ENCODE measurements at places on chromosomes 13 and 19.
A peak's percentile ranks its signal among the peaks of the same experiment; 100 is the strongest.

DNA sequence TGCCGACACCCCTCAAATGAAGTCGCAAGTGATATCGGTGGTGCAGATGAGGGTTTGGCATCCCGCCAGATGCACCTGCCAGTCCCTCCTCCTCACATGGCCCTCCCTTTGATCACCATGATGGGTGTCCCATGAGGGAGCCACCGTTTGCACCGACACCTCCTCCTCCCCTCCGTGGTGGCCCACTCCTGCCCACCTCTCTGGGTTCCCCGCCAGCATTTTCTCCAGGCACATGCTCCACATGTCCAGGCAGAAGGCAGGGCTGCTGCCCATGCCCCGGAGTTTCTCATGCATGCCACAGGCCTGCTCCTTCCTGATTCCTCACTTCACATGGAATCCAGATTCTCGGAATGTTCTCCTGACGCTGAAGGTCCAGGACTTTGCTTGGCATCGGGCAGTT is 49.3 kb downstream of the COL4A2 start:
- no peak for DNase-seq

DNA sequence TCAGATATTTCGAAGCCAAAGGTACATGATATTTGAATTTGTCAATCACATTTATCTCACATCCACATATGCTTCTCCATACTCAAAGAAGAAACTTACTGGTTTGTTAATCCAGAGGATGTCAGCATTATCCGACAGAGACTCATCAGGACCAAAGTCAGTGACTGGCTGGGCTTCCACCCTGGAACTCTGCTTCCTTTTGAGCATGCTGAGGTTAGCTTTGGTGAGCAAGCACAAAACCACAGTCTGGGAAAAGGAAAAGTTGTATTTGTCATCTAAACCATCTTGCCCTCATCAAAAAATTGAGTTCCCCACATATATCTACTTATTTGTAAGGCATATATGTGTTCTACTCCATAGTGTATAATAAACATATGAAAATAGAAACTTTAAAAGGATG is 17.4 kb downstream of the NALCN start:
- DNase-seq: no peak

- no peak for DNase-seq
These were observed 12.9 kb downstream of the SPC24 start for GRCh38 chr19:11142528-11143171.

- no peak for DNase-seq
These were observed 108.6 kb downstream of the TNFRSF19 start for GRCh38 chr13:23678795-23679194.

- no peak for DNase-seq
These were observed 309.8 kb downstream of the DNAJC15 start for GRCh38 chr13:43333176-43333575.

DNA sequence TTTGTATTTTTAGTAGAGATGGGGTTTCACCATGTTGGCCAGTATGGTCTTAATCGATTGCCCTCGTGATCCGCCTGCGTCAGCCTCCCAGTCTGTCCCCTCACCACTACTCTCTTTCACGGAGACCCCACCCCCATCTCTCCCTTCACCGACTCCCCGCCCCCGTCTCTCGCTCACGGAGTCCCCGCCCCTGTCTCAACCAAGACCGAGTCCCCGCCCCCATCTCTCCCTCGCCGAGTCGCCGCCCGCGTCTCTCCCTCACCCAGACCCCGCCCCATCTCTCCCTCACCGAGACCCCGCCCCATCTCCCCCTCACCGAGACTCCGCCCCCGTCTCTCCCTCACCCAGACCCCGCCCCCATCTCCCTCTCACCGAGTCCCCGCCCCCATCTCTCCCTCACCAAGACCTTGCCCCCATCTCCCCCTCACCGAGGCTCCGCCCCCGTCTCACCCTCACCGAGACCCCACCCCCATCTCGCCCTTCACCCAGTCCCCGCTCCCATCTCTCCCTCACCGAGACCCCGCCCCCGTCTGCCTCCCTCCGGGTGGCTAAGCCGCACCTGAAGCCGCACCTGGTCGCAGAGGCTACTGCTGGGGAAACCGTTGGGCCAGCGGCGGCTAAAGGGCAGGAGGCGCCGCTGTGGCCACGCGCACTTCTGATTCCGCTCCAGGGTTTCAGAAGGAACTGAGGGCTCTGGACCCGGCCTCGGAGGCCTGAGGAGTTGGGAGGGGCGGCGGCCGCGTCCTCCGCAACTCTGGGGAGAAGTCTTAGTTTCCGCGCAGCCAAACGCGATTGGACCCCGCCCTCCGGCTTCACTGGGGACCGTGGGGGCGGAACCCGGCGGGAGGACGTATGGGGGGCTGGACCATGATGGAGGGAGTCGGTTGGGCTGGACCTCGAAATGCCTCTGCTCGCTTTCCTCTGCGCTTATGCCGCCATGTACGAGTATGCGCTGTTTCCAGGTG is 17.1 kb upstream of the ZNF846 start:
- DNase-seq: peak; percentile 96

GRCh38 chr13:94886191-94886590 is 173.8 kb upstream of the SOX21 start:
- no peak for DNase-seq

GRCh38 chr19:10891405-10892086 is 20.2 kb downstream of the CARM1 start:
- peak; percentile 81 for DNase-seq

DNA sequence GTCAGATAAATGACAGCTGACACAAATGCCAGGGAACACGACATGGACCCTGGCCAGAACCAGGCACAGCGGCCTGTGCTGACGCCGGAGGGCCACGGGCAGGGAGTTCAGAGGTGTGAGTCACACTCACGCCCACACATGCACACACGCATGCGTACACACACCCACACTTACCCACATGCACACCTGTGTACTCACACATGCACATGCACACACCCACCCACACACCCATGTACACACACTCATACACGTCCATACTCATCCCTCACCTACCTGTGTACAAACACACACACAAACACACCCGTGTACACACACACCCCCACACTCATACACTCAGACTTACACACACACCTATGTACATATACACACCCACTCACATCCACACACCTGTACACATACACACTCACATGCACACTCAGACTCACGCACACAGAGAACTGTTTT is 40.4 kb downstream of the MLLT1 start:
- DNase-seq: no peak

- no peak for DNase-seq
These were observed 11.1 kb downstream of the IRF3 start for GRCh38 chr19:49654581-49654980.

GRCh38 chr13:110242615-110243014 is 64.3 kb downstream of the COL4A1 start:
- no peak for DNase-seq

DNA sequence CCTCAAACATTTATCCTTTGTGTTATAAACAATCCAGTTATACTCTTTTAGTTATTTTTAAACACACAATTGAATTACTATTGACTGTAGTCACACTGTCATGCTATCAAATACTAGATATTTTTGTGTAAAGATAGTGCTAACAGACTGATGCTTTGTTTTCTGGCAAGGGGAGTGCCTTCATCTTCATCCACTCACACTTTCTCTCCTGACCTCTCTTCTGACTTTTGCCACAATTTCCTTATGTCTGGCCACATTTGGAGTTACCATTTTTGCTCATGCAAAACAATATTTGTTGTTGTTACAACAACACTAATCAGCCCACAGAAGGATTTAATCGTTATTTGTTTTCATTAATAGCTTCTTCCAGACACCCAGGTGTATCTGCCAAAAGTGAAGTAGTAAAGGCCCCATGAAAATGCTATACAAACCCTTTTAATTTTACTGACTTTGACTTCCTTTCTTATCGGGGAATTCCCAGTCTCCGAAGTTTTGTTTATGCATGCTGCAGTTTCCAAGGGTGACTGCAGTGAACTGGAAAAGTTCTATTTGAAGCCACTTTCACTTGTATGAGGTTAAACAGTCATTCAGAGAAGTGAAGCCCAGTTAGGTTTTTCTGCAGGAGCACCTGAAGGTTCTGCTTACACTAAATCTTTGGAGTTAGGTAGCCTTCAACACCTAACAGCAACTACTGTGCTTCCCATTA is 66.1 kb upstream of the FRY start:
- DNase-seq: no peak

GRCh38 chr13:54357284-54357933 is 1328.8 kb downstream of the OLFM4 start:
- DNase-seq: peak; percentile 15

- no peak for DNase-seq
These were observed 1.6 kb downstream of the TEX30 start for GRCh38 chr13:102772042-102772425.

GRCh38 chr13:100789968-100790367 is 115.4 kb upstream of the TMTC4 start:
- DNase-seq: no peak

GRCh38 chr19:30762651-30763050 is 390.5 kb downstream of the ZNF536 start:
- no peak for DNase-seq

DNA sequence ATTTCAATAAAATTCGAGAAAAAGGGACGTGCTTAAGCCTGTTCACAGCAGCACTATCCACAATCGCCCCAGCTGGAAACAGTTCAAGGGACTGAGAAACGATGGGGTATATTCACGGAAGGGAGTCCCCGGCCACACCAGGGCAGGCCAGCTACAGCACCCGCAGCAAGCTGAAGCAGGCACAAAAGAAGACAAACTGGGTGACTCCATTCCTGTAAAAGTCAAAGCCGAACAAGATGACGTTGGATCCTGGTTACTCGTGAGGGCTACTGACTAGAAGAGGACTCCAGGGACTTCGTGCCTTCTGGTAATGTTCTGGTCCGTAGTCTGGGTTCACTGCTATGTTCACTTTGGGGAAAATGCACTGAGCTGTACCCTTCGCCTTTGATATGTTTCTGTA is 57.6 kb downstream of the COL4A1 start:
- no peak for DNase-seq

DNA sequence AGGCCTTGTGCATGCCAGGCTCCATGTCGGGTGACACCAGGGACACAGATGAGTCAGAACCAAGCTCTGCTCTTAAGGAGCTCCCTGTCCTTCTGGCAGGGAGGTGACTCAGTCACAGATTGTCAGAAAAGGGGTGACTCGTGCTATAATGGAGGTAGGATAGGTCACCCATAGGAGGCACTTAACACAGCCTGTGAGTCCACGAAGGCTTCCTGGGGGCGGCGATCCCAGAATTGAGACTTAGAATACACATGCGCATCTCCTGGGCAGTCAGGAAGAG is 19.6 kb downstream of the FUZ start:
- DNase-seq: no peak

- no peak for DNase-seq
These were observed 3.2 kb upstream of the ZNF850 start for GRCh38 chr19:36775768-36776167.

GRCh38 chr13:34738254-34738992 is 203.6 kb upstream of the NBEA start:
- DNase-seq: peak; percentile 15

GRCh38 chr19:29012457-29012856 is 200.5 kb downstream of the UQCRFS1 start:
- no peak for DNase-seq

DNA sequence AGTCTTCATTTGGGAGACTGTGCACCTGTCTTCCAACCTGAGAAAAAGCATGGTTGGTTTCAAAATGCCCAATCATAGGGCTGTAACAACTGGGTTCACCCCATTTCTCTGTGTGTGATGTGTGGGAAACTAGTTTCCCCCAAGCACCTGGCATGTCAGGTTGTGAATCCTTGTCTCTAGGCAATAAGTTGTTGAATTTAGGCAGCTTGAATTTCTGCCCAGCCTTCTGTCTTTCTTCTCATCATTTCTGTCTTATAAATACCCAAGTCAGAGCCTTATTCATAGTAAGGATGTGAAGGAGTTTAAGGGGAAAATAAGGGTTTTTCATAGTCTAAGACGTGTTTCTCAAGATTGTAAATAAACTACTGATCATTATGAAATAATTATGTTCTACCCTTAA is 170.7 kb upstream of the RNF113B start:
- DNase-seq: no peak

- DNase-seq: peak; percentile 99
These were observed 9.3 kb downstream of the MED16 start for GRCh38 chr19:883661-884211.

GRCh38 chr13:35649162-35649561 is 172.7 kb upstream of the MAB21L1 start:
- DNase-seq: no peak

DNA sequence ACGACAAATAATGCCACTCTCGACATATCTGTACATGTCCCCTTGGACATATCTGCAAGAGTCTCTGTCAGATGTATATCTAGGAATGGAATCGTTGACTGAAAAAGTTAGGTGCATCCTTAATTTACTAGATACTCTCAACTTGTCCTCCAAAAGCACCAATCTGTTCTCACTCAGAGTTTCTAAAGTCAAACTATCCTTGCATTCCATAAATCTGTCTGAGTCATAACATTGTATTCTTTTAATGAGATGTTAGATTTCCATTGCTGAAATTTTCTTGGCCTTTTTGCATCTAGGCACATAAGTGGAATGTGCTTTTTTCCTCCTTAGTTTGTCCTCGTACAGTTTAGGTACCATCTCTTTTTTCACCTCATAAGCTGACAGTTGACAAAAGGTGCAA is 139.8 kb downstream of the PTPRS start:
- DNase-seq: no peak

GRCh38 chr13:91596842-91597241 is 198.4 kb downstream of the GPC5 start:
- no peak for DNase-seq

DNA sequence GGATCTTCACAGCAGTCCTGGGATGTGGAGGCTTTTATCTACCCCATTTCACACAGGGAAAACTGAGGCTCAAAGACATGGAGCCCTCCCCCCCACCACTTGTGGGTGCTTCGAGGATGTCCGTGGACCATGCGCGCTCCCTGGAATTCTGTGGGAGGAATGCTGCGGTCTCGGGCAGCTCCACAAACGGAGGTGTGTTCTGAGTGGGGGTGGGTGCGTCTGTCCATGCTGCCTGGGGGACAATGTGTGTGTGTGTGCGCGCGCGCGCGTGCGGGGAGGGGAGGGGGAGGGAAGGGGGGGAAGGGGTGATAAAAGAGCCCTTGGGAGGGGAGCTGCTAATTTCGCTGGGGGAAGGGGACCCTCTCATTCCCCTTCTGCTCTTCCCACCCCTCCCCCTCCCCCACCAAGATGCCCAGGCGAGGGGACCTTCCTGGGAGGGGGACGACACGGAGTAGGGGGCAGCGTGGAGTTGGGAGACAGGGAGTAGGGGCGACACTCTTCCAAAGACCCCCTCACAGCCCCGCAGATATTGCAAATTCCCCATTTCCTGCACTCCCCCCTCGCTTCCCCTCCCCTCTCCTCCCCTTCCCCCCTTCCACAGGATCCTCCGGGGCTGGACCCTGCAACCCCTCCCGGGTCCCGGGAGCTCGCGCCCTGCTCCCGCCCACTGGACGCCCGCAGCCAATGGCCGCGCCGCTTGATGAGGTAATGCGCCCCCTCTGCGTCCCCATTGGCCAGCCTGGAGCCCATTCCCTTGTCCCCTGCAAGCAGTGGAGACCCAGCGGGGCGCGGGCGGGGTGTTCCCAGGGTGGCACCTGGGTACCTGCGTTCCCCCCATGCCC is 18.9 kb upstream of the ZNRF4 start:
- peak; percentile 72 for DNase-seq

DNA sequence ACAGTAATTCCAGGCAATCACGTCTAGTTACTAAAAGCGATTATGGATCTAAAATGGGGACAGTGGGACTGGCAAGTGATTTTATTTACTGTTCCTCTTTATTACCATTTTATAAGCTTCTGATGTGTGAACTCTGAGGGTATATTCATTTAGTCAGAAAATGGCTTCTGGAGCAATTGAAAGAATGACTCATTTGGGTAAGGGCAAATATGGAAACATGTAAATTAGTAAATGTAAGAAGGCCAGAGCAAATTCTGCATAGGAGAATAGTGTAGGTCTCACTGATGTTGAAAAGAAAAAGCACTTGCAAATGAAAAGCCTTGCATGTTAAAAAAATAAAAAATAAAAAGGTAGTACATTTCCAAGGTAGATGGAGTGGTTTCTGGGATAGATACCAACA is 262.2 kb downstream of the KLF5 start:
- DNase-seq: no peak

All from NCI-H1417 (cell line).